Right cardiac atrium (tissue), 5 donors: ENCODE measurements at places on chromosomes 16 and 17. TPM values are rescaled to one million over a fixed set of nuclear protein-coding genes. Genes with fewer than 3 reads are reported as not detected.
A peak's percentile ranks its signal among the peaks of the same experiment; 100 is the strongest.

The ITGAX gene
- 1.8 TPM for total RNA-seq

The PRR11 gene
- total RNA-seq, result 1.7 TPM

The HOXB3 gene
- total RNA-seq, result 2.2 TPM

The SP6 gene
- total RNA-seq, result 0.42 TPM

The KRTAP3-2 gene
- total RNA-seq, result not detected

The SRL gene
- total RNA-seq, result 338 TPM

GRCh38 chr16:70496513-70496912, 26.8 kb downstream of the COG4 start:
- DNase-seq, result no peak

- DNase-seq, result no peak
Measured at GRCh38 chr17:2911035-2911754, 115.0 kb downstream of the RAP1GAP2 start.

- peak; percentile 92 for DNase-seq
Measured at GRCh38 chr16:3152277-3152990, 17.6 kb downstream of the ZNF213 start.

DNA sequence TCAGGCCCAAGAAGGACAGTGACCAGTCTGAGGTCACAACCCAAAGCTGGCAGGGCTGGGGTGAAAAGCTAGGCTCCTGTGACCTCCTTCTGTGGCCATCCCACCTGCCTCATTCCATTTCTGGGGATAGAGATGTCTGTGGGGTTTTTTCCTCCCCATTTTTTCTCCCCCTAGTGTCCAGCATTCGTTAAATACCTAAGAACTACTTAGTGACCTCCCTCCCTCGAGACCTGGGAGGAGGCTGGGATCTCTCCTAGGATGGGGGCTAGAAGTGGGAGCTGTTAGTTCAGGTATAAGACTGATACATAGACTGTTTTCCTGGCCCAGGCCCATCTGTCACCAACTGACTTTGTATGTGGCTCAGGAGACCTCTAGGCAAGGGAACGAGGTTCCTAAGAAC, 20.5 kb upstream of the STAC2 start:
- no peak for DNase-seq

DNA sequence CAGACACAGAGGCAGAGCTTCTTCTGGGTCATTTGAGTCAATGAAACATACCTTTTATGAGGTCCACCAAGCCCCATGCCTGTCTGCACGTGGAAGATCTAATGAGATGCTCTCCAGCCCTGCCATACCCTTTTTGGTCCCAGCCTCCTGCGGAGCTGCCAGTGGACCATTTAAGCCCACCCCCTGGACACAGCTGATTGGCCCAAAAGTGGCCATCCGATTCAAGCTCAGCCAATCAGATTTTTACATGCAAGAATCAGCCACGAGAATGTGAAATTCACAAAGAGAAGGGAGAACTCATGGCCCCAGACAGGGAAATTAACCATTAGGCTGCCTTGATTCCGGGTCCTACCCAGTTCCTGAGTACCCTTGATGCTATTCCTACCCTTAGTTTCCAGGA, 231.0 kb upstream of the EEF2KMT start:
- DNase-seq, result no peak

GRCh38 chr17:50218771-50219315, 17.4 kb upstream of the COL1A1 start:
- no peak for DNase-seq

GRCh38 chr17:2854143-2855055, 58.2 kb downstream of the RAP1GAP2 start:
- no peak for DNase-seq

- no peak for DNase-seq
Measured at GRCh38 chr16:372302-372983, 2.1 kb upstream of the MRPL28 start.

- DNase-seq, result no peak
Measured at GRCh38 chr17:497241-498034, 144.8 kb upstream of the RPH3AL start.

GRCh38 chr17:35373984-35374765, 754 bp upstream of the SLFN11 start:
- peak; percentile 72 for DNase-seq
